ENCODE measurements at places on chromosomes 12 and 14.

DNA sequence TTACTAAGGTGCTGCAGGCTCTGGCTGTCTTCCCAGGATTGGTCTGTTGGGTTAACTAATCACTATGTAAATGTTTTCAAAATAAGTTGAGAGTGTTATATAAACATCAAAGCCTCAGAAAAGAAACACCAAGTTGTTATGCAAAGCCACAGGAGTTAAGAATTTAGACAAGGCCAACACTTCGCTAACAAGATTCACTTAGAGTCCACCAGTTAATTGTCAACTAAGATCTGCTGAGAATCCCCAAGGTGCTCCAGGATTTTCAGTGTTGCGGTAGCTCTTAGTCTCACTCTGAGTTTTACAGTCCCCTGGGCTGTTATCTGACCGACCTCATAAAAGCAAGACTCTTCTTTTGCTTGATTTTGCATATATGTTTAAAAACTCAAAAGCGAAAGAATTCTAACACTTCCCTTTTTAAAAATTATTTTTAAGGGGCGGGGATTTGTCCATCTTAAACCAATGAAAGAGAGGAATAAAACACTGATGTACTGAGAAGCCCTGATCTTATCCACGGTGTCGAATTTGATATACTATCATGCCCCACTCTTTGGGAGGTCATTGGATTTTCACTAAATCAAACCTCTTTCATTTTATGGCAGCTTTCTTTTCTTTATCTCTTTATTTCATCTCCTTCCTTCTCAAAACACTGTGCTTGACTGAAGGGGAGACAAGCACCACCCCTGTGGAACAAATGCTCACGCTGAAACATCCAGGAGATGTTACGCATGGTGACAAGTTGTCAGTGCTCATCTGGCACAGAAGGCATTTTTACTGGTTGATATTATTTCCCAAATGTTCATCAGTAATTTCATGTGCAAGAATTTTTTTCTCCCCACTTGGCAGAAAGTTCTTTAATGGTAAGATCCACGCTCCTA is 7.0 kb downstream of the NIN start:
- no peak for DNase-seq

GRCh38 chr12:50732591-50732990 is 31.3 kb upstream of the ATF1 start:
- no peak for DNase-seq

DNA sequence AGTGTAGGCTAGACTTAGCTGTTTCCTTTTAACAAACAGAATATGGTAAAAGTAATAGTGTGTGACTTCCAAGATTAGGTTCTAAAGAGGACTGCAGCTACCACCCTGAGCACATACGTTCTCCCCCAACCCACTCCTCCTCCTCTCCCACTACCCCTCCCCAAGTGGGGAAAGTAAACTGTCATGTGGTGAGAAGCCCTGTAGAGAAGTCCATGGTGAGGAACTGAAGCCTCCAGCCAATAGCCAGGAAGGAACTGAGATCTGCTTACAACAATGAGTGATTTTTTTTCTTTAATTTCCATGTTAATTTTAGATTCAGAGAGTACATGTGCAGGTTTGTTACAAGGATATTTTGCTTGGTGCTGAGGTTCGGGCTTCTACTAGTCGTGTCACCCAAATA is 57.0 kb upstream of the EGLN3 start:
- no peak for DNase-seq

DNA sequence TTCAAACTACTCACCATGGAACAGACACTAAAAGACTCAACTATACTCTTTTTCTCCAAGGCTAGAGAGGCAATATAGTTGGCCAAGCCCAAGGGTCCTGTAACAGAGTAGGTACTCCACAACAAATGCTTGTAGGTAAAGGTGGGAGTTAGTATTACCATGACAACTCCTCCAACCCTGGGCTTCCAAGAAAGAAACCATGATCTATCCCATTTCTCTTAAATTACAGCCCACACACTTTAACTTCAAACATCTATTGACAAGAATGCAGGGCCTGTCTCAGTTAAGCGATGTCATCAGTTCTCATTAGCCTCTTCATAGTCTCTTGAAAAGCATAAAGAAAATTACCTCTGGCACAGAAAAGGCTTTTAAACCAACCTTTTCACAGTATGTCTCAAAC is 25.0 kb downstream of the ERH start:
- no peak for DNase-seq

DNA sequence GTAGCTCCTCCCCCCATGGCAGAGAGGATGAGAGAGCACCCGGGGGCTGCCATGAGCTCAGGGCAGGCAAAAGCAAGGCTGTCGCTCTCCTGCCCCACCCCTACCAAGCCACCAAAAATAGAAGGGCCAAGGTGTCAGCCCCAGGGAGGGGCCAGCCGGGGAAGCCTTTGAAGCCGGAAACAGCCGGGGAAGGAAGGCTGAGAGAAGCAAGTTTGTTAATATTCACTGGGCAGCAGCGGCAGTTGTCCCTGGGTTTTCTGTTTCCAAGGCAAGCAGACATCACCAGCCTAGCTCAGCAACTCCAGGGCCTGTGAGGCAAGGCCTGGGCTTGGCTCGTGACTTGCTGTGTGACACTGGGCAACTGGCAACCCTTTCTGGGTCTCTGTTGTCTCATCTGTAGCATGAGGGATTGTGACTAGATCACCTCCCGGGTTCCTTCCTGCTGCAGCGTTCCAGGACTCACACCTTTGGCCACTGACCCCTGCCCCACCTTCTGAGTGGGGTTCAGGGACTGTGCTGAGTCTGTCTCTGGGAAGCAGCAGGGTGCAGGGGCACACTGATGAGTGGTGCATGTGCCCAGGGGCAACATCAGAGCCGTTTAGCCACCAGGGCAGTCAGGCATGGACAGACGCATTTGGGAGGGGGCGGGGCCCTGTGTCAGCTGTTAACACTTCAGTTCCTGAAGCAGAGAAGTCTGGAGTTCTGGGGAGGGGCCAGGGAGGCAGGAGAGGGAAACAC is 24.3 kb downstream of the SYNDIG1L start:
- DNase-seq = peak; percentile 10

- DNase-seq = no peak
Observed at GRCh38 chr12:98908866-98909265, 263.8 kb downstream of the APAF1 start.

GRCh38 chr12:27906127-27906500 is 66.4 kb downstream of the PTHLH start:
- DNase-seq = no peak

DNA sequence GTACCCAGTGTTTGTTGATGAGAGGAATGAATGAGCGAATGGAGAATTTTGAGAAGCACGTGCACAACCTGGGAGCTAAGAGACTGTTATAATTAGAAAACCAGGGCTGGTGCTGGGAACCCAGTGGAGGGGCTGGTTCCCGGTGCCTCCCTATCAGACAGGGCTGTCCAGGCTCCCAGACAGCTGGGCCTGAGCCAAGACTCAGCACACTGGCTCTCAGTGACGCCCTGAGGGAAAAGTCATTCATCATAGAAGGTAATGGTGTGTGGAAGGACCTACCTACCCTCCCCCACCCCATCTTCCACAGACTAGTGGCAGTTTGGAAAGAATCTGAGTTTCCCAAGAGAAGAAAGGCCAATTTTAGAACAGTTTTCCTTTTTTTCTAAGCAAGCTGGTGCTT is 34.7 kb downstream of the KCNA5 start:
- no peak for DNase-seq

DNA sequence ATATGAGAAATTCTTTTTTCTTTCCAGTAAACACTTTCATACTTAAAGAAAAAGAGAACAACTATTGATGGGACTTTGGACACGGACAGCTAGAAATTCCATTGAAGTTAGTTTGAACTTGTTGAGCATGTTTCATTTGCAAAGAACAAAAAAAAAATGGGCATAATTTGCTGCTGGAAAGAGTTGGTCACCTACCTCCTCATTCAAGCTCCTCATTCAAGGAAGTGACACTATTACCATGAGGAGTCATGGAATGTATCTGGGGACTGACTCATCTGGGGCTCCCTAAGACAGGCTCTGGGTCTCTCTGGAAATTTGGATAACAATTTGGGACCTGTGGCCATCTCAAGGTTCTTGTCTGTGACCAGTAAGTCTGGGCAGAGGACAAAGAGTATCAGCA is 50.4 kb downstream of the KICS2 start:
- no peak for DNase-seq
